ENCODE measurements at places on chromosomes 5 and 9.

GRCh38 chr5:149471406-149472183, 79.6 kb downstream of the CSNK1A1 start:
- no peak for DNase-seq

GRCh38 chr9:130729145-130729544, 35.6 kb downstream of the EXOSC2 start:
- no peak for DNase-seq

DNA sequence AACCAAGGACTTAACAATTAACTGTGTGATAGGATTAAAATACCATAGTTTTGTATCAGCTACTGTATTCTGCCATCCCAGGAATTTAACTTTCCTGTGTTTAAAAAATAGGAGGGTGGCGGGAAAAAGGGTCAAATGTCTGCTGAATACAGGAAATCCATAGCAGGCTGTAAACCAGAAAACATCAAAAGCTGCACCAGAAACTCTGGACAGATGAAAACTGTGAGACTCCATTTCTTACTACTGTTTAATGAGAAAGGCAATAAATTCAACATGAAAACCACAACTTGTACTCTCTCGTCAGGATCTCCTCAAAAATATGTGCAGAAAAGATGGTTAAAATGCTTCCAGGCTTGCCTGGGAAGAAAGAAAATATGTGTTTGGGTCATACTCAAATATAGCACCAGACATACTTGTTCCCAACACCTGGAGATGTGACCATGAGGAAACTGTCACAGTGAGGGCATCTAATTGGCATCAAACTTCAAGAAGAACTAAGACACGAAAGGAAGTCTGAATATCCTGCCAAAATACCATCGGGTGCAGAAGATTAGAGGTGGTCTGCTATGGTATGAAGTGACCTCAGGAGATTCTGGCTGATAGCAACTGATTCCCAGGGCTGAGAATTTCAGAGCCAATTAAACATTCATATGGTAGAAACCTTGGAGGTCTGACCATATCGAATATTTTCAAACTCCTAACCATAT, 164.7 kb upstream of the TARS1 start:
- DNase-seq: no peak

GRCh38 chr9:81546489-81546888, 142.9 kb downstream of the TLE1 start:
- DNase-seq: peak; percentile 54

DNA sequence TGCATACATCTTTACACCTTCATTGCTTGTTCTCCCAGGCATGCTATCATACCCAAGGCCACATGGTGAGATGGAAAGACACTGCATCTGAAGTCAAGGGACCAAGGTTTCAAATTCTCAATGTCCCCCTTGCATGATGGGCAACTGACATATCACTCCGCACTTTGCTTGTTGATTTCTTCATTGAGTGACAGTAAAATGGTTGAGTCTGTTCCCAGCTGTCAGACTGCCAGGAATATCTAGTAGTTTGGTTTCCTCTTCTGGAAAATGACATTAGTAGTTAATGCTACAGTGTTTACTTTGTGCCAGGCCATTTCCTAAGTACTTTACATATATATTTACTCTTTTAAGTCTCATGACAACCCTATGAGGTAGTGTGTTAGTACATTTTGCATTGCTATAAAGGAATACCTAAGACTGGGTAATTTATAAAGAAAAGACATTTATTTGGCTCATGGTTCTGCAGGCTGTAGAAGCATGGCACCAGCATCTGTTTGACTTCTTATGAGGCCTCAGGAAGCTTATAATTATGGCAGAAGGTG, 114.4 kb downstream of the PCSK1 start:
- DNase-seq: no peak

DNA sequence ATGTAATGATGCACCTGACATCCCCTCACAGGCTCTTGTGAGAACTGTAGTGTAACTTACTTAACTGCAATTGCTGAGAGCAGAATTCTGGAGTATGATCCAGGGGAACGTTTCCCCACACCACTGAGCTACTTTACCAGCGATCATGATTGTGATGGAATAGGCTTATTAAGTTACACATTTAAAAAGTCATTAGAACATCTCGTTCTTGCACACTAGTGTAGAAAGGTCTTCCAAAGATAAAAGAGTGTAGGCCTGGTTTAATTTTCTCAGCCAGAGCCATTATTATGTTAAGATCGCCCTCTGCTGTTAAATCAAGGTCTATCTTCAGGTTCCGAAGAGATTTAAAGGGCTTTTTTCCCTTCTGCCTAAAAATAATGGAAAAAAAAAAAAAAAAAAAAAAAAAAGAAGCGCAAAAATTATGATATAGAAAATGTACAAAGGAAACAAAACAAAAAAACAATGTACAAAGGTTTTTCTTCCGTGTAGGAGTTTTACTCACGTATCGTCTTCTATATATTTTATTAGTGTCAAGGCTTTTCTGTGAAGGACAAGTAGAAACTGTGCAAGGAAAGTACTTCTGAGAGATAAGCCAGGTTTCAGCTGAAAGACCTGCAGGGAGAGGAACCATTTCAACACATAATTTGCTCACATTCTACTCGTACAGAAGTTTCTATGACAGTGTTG, 18.6 kb upstream of the MOB3B start:
- DNase-seq: peak; percentile 18

DNA sequence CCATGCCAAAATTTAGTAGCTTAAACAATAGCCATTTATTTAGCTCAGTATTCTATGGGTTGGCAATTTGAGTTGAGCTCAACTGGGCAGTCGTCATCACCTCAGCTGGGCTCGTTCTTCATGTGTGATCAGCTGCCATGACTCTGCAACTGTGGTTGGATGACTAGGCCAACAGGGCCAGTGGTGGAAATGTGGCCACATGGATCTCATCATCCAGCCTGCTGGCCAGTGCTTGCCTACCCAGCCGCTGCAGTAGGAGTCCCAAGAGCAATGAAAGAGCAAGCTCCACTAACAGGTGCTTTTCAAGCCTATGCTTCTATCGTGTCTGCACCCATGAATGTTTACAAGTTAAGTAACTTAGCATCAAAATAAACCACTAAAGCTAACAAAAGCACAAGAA, 158.0 kb downstream of the ATPSCKMT start:
- no peak for DNase-seq

GRCh38 chr9:94300470-94301301, 27.8 kb downstream of the NUTM2F start:
- DNase-seq: no peak

GRCh38 chr9:6692881-6693361, 47.4 kb upstream of the GLDC start:
- no peak for DNase-seq

- DNase-seq: no peak
Measured at GRCh38 chr9:119802621-119803020, 433.4 kb upstream of the BRINP1 start.

GRCh38 chr9:33659921-33660320, 135.4 kb upstream of the PRSS3 start:
- no peak for DNase-seq

- no peak for DNase-seq
Measured at GRCh38 chr5:149730620-149731331, 666 bp downstream of the PPARGC1B start.

DNA sequence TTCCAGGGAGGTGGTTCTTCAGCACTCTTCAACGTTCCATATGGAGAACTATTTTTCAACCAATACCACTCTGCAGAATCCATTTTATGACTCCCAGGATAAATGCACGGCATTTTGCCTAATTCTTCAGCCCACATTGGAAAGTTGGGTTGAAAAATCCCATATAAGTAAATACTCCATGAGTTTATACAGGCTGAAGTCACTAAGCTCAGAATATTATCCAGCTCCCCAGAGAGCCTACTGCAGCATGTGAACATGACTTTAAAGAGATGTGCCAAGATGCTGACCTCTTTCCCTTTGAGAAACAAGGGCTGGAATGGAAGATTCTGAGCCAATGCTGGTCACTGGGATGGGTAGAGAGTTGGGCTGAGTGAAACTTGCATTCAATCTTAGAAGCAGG, 111.9 kb upstream of the SLIT3 start:
- no peak for DNase-seq

DNA sequence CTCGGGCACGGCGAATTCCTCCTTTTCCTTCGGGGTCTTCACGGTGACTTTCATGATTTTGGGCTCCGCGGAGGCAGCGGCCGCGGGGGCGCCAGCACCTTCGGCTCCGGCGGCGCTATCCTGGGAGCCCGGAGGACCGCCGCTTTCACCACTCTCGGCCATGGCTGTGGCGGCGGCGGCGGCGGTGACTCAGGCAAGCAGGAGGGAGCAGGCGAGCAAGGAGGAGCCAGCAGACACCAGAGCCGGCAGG, 315 bp downstream of the UBQLN1 start:
- no peak for DNase-seq

GRCh38 chr5:173881811-173882575, 6.2 kb upstream of the CPEB4 start:
- DNase-seq: no peak

GRCh38 chr9:81595887-81596543, 93.3 kb downstream of the TLE1 start:
- no peak for DNase-seq

DNA sequence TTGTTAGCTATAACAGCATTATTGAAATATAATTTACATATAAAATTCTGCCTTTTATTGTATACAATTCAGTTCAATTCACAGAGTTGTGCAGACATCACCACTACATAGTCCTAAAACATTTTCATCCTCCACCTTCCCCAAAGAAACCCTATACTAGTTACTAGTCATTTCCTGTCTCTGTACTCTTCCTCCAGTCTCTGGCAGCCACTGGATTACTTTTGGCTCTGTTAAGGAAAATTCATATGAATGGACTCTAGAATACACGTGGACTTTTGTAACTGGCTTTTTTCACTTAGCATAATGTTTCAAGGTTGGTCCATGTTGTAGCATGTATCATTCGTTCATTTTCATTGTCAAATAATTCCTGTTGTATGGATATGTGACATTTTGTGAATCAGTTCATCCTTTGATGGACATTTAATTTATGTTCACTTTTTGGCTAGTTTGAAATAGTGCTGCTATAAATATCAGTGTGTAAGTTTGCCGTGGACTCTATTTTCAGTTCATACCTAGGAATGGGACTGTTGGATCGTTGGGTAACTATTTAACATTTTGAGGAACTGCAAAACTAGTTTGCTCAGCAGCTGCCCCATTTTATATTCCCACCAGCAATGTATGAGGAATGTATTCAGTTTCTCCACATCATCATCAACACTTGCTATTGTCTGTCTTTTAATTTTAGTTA, 9.7 kb downstream of the ICE1 start:
- no peak for DNase-seq

- DNase-seq: no peak
Measured at GRCh38 chr5:74934949-74935751, 69.0 kb upstream of the FAM169A start.

- no peak for DNase-seq
Measured at GRCh38 chr5:81909677-81910076, 62.1 kb upstream of the ATG10 start.

DNA sequence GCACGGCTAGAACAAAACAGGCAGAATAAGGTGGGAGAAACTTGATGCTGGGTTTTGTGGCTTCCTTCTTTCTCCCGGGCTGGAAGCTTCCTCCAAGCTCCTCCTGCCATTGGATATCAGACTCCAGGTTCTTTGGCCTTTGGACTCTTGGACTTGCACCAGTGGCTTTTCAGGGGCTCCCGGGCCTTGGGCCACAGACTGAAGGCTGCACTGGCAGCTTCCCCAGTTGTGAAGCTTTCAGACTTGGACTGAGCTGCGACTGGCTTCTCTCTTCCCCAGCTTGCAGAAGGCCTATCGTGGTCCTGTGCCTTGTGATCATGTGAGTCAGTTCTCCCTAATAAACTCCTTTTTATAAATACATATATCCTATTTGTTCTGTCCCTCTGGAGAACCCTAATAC, 364.4 kb downstream of the DNAH5 start:
- DNase-seq: no peak

DNA sequence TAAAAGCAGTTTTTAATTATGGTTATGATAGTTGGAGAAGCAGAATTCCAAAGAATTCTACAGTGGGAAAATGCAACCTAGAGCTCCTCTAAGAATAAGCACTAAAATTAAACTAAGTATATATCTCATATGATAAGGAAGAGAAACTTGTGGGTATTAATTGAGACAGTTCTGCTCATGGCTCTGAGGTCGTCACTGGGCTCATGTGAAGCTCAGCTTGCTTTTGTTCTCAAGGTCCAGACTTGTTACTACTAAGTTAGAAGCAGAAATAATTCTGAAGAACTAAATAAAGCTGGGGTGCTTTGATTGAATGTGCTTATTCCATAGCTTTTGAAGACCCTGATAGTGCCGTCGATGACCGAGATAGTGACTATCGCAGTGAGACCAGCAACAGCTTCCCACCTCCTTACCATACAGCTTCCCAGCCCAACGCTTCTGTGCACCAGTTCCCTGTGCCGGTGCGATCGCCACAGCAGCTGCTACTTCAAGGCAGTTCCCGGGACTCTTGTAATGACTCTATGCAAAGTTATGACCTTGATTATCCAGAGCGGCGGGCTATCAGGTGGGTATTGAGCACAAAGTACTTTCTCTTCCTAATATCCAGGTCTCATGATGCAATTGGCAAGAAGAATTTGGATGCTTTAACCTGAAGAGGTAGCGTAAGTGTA, 133.7 kb downstream of the UNC13B start:
- no peak for DNase-seq

Data from NCI-H2227 treated with DMSO at 0.1 percent for 48 hours (cell line).